Neural crest cell (in vitro differentiated cells): ENCODE measurements at places on chromosomes 4 and X. TPM values are rescaled to one million over a fixed set of nuclear protein-coding genes. Genes with fewer than 3 reads are reported as not detected.

DNA sequence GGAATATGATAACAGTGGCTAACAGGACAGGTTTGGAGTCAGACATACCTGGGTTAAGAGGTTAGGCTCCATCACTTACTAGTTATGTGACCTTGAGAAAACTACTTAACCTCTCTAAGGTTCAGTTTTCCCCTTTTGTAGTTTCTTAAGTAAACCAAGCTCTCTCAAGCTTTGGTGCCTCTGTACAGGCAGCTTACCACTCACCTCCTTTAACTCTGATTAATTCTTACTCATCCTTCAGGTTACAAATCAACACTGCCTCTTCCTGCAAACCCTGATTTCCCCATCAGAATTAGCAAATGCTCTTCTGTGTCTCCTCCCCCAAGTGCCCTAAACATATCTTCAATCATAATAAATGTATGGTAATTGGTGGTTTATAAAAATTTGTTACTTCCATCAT, 3.5 kb upstream of the SERTM2 start:
- no peak overlapping the region for H3K27ac ChIP-seq
- peaks cover 7% of the 10 kb centered on the region for H3K4me1 ChIP-seq
- no peaks in the 10 kb centered on the region for H3K36me3 ChIP-seq
- DNase-seq, result no peak
- no peak overlapping the region for H3K4me3 ChIP-seq

- H3K4me3 ChIP-seq, result peak within 1 kb of the TSS; percentile 44
- peak; percentile 20 for DNase-seq
- peaks cover 74% of the 10 kb centered on the region for H3K27me3 ChIP-seq
- H3K36me3 ChIP-seq, result peaks cover 3% of the 10 kb centered on the region
- H3K4me1 ChIP-seq, result no peaks in the 10 kb centered on the region
- no peak within 1 kb of the TSS for H3K27ac ChIP-seq
Measured at GRCh38 chrX:19121898-19122640, at the start of gene ADGRG2. ADGRG2 (minus strand) TSS chrX:19122468; CDS start chrX:19068834, 53,634 bp downstream.

DNA sequence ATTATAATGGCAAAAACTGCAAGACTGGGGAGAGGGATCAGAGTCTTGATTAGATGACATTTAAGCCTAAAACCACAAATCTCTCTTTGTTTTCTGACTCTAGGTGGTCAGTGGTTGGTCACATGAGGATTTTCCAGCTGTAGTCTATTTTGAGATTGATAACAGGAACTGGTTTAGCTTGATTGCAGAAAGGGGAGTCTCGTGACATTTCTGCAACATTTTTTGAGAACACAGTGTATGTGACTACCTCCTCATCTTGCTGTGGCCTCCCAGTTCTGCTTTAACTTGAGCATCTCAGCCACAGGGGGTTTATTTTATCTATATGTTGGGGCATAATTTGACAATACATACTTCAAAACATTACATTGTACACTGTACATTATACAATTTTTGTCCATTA, 726.4 kb upstream of the MAGEB2 start:
- no peaks in the 10 kb centered on the region for H3K36me3 ChIP-seq
- H3K27ac ChIP-seq, result no peak overlapping the region
- no peaks in the 10 kb centered on the region for H3K27me3 ChIP-seq
- H3K4me1 ChIP-seq, result peaks cover 9% of the 10 kb centered on the region

ZNF157 gene
- 1.4 and 1.9 TPM in 2 replicates for total RNA-seq

GRCh38 chr4:16322183-16322582, 95.9 kb upstream of the TAPT1 start:
- H3K27me3 ChIP-seq, result no peaks in the 10 kb centered on the region
- no peak overlapping the region for H3K4me3 ChIP-seq
- H3K4me1 ChIP-seq, result no peaks in the 10 kb centered on the region
- peaks cover 4% of the 10 kb centered on the region for H3K36me3 ChIP-seq

QDPR gene
- 45.2 and 46.5 TPM in 2 replicates for total RNA-seq

DNA sequence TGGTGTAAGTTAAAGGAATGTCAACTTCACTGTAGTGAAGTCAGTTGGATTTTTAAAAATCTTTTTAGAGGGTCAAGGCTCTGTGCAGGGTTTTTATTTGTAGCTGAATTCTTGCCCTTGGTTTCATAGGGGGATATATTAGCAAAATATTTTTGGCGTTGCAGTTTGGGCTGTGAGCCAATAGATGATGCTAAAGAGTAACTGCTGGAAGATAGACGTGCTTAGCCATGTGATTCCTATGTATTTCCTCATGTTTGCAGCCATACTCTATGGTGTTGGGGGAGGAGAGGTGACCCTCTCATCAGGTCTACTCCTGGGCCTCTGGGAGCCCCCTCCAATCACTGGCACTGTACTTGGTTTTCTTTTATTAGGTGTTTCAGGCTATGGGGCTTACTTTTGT, 246.7 kb upstream of the ARHGAP24 start:
- no peak overlapping the region for H3K27ac ChIP-seq
- peaks cover 2% of the 10 kb centered on the region for H3K36me3 ChIP-seq
- no peaks in the 10 kb centered on the region for H3K4me1 ChIP-seq
- H3K4me3 ChIP-seq, result no peak overlapping the region

GRCh38 chrX:150690126-150690525, 3.1 kb upstream of the MTMR1 start:
- peaks cover 5% of the 10 kb centered on the region for H3K4me1 ChIP-seq
- no peak for DNase-seq
- H3K27ac ChIP-seq, result no peak overlapping the region
- peaks cover 5% of the 10 kb centered on the region for H3K36me3 ChIP-seq

- no peak overlapping the region for H3K4me3 ChIP-seq
- no peak overlapping the region for H3K27ac ChIP-seq
- H3K4me1 ChIP-seq, result no peaks in the 10 kb centered on the region
- H3K27me3 ChIP-seq, result no peaks in the 10 kb centered on the region
Measured at GRCh38 chr4:148589182-148589581, 147.0 kb upstream of the NR3C2 start.

- no peak overlapping the region for H3K27ac ChIP-seq
- H3K27me3 ChIP-seq, result no peaks in the 10 kb centered on the region
- H3K4me1 ChIP-seq, result no peaks in the 10 kb centered on the region
- DNase-seq, result no peak
- H3K4me3 ChIP-seq, result no peak overlapping the region
Measured at GRCh38 chr4:20483416-20483815, 216.8 kb upstream of the PACRGL start.

- no peak overlapping the region for H3K4me3 ChIP-seq
- no peak for DNase-seq
- H3K27me3 ChIP-seq, result no peaks in the 10 kb centered on the region
- H3K4me1 ChIP-seq, result peaks cover 39% of the 10 kb centered on the region
- H3K36me3 ChIP-seq, result peaks cover 46% of the 10 kb centered on the region
Measured at GRCh38 chrX:7045238-7045955, 102.1 kb upstream of the STS start.

IL1RAPL1 gene
- 2.7 and 2.9 TPM in 2 replicates for total RNA-seq
